ENCODE measurements at places on chromosomes 3 and 15.

DNA sequence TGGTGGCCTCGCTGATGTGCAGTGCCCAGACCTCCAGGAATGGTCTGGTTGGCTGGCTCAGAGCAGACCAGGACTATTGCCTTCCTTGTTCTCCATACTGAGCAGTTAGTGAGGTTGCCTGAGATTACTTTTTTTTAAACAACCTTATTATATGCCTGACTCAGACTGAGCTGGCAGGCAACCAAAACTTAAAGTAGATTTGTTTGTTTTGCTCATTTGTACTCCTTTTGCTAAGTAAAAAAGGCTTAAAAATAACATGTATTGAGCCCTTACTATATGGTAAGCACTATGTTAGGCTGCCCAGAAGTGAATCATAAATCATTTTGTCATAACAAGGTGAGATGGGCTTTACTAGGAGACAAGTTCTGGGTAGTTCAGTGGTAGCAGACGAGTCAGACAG, 92.4 kb downstream of the GHSR start:
- no peak for DNase-seq

DNA sequence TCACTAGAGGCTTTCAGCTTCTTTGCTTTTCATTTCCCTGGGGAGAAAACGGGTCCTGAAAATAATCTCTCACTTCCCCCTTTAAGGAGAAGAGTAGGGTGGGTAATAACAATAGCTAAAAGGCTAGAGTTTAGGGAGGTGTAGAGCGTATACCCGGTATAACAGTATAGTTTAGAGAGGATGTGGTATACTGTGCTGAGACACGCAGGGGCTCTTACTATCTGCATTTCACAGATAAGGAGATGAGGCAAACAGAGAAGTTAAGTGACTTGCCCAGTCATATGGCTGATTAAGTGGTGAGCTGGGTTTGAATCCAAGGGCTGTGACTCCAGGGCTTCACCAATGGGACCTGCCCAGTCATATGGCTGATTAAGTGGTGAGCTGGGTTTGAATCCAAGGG, 15.0 kb upstream of the KCNMB3 start:
- no peak for DNase-seq

DNA sequence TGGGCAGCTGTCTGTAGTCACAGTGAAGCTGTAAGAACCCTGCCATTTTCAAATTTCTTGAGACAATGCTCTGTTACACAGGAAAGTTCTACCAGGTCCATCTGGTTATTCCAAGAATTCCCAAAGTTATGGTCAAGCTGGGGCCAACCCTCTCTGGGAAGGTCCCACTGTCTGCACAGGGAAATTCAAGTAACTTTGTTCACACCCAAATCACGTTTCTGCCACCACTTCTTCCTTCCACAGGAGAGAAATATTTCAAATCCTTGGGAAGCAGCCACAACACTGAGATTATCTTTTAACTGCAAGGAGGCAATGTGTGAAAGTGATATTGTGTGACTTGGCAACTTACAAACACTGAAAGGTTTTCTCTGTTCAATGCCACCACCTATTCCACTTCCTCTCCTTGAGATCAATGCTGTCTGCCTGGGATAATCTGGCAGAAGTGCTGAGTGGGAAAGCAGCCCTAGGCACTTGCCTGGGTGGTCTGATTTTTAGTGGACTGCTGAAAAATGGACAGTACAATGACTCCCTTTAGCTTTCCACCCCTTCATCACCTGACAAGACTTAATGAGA, 5.6 kb downstream of the SCAMP2 start:
- no peak for DNase-seq

- DNase-seq: no peak
These were observed 40.5 kb upstream of the CDV3 start for GRCh38 chr3:133532951-133533350.

GRCh38 chr15:73781038-73781925, 28.1 kb upstream of the INSYN1 start:
- peak; percentile 66 for DNase-seq

DNA sequence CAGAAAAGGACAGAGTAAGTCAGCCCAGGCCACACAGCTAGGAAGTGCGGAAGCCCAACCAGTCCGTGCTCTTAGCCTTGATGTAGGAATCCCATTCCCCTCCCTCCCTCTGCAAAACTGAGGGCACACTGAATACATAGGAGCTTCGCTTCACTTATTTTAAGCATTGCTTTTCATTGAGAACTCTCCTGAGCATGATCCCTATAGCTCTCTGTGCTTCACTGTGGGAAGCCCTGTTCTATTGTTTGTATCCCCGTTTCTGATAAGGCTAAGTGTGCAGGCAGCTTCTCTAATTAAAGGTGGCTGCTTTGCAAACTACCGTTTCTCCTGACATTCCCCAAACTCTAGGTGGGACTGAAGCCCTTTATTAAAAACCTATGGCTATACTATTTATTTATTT, 29.9 kb downstream of the IL5RA start:
- no peak for DNase-seq

DNA sequence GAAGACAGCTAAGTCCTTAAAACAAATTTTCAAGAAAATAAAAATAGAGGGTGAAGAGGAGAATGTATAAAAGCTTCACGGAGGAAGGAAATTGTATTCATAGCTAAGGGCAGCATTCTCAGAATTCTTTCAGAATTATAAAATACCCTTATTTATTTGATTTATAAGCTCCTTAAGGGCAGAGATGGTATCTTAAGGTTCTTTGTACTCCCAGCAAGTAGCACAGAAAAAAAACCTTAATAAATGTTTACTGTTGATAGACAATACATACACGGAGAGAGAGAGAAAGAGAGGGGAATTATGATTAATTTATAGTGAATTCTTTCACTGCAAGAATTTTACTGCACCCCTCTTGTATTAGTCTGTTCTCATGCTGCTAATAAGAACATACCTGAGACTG, 375.6 kb upstream of the CCDC54 start:
- no peak for DNase-seq

DNA sequence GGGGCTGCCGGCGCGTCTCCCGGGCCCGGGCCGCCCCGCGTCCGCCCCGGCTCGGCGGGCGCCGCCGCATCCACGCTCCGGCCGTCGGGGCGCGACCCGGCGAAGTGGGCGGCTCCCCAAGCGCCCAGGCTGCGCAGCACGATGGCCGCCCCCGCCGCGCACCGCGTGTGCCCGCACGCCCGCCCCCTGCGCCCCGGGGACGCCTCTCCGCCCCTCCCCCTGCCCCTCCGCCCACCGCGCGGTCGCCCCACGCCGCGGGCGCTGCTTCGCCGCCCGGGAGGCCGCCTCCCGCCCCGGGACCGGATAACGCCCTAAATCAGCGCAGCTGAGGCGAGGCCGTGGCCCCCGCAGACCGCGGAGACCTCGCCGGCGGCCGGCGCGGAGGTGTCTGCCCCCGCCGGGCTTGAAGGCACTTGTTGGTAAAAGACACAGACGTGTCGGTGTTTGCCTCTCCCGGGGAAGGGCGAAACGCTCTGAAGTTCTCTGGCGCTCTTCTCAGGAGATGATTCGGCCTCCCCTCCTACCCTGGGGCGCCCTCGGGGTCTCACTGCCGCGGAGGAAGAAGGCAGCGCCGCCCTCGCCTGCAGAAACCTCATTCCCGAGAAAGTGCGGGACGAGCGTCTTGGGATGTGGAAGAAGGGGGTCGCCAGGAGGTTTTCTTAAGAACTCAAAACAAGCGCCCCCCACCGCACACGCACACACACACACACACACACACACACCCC, at the start of gene BNC1:
Gene BNC1, minus strand, starts transcription at position 106 of the 725 bp plus-strand sequence. Its CDS starts 36 bp downstream, at position 70.
- DNase-seq: no peak
